Activated CD4-positive, alpha-beta T cell treated with anti-CD3 and anti-CD28 coated beads for 48 hours (primary cell): ENCODE measurements at places on chromosomes 12 and 14.
A peak's percentile ranks its signal among the peaks of the same experiment; 100 is the strongest.

GRCh38 chr12:89450907-89451306 is 73.7 kb downstream of the GALNT4 start:
- no peak for DNase-seq

- DNase-seq: no peak
Observed at GRCh38 chr14:50331596-50331995, 19.5 kb downstream of the DMAC2L start.

DNA sequence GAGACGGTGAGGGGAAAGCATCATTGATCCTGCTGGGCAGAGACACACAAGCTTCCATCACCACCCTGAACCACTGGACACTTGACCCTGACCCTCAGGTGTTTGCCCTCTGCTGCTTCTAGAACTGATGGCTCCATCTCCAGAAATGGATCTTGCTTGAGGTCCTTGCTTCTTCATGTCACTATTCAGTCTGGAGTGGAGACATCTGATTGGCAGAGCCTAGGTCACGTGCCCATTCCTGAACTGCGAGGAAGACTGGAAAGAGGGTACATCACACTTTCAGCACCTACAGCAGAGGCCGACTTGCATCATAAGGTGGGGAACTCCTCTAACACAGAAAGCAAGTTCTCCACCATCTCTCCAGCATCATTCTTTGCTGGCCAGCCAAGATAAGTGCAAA is 106.7 kb upstream of the COCH start:
- DNase-seq: no peak

DNA sequence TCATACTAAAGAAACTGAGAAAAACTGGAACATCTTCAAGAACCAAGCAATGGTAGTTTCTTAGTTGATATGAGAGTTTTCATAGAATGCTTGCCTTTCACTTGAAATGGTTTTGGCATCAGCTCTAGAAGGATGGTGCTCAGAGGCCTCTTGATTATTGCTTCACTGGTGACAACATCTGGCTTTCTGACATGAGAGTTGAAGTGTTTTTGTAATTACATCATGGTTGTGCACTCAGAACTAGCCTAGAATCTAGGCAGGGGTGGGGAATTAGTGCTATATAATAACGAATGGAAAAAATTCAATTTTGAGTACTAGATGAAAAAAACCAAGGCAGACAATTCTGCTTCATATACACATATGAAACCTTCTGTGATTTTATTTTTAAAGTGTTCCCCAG is 172.8 kb upstream of the LMNTD1 start:
- DNase-seq: no peak

GRCh38 chr12:69345742-69346141 is 2.4 kb upstream of the LYZ start:
- DNase-seq: no peak

- DNase-seq: peak; percentile 31
Observed at GRCh38 chr12:70719672-70720420, 82.6 kb upstream of the PTPRB start.

DNA sequence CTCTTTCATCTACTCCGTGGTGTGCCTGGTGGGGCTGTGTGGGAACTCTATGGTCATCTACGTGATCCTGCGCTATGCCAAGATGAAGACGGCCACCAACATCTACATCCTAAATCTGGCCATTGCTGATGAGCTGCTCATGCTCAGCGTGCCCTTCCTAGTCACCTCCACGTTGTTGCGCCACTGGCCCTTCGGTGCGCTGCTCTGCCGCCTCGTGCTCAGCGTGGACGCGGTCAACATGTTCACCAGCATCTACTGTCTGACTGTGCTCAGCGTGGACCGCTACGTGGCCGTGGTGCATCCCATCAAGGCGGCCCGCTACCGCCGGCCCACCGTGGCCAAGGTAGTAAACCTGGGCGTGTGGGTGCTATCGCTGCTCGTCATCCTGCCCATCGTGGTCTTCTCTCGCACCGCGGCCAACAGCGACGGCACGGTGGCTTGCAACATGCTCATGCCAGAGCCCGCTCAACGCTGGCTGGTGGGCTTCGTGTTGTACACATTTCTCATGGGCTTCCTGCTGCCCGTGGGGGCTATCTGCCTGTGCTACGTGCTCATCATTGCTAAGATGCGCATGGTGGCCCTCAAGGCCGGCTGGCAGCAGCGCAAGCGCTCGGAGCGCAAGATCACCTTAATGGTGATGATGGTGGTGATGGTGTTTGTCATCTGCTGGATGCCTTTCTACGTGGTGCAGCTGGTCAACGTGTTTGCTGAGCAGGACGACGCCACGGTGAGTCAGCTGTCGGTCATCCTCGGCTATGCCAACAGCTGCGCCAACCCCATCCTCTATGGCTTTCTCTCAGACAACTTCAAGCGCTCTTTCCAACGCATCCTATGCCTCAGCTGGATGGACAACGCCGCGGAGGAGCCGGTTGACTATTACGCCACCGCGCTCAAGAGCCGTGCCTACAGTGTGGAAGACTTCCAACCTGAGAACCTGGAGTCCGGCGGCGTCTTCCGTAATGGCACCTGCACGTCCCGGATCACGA is 2.2 kb downstream of the SSTR1 start:
- no peak for DNase-seq

GRCh38 chr14:104118006-104118844 is 20.2 kb upstream of the KIF26A start:
- DNase-seq: no peak

DNA sequence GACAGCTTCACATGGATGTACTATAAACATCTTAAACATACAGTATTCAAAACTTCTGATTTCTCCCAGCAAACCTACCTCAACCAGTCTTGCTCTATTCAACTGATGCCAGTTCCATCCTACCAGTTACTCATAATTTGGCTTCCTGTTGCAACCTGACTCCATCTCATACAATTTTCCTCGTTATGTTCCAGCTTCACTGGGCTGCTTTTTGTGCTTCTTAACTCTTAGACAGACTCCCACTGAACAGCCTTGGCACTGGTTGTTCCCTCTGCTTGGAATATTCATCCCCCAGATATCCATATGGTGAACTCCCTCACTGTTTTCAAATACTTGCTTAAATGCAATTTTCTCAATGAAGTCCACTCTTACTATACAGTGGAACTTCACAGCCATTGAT is 249.2 kb downstream of the AEBP2 start:
- no peak for DNase-seq

DNA sequence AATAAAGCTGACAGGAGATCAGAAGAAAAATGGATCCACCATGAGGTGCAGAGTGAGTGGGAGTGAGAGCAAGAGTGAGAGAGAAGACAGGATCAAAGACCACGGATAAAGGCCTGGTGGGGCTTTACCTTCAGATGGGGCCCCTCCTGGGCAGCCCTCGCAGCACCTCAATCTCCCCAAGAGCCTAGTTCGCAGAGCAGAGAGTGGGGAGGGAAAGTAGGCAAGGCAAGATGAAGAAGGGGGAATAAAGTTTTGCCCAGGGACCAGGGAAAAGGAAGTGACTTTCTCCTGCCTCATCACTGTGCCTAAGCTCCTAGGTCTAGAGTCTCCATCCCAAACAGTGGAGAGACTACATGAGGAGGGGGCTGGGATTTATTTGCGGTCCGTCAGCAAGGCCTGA is 10.3 kb downstream of the OR10P1 start:
- no peak for DNase-seq

DNA sequence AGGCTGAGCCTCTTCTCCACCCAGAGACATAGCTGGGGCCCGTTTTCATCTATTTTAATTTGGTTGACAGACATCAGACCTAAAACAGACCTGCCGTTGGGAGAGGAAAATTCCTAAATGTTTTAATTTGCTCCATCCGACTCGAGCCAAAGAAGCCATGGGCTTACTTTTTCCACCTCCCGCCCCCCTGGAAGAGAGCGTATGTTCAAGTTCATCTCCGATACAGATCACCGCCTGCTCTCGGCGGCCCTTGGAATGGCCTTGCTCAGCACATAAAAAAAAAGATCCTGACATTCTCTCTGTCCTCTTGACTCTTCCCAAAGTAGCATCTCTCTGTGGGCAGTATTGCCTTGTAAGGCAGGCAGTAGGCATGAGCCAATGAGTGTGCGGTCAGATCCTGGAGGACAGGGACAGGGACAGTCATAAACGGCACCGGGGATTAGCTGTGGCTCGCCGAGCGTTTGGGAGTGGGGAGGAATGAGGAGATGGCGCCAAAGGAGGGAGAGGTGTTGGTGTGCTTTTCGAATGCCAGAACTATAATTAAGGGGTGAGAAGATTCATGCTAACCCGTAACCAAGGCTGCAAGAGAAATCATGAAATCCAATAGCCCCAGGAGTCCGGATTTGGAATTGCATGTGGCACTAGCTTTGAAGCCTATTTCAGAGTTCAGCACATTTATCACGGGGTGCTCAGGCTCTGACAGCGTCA is 47.9 kb upstream of the MEG3 start:
- DNase-seq: no peak

DNA sequence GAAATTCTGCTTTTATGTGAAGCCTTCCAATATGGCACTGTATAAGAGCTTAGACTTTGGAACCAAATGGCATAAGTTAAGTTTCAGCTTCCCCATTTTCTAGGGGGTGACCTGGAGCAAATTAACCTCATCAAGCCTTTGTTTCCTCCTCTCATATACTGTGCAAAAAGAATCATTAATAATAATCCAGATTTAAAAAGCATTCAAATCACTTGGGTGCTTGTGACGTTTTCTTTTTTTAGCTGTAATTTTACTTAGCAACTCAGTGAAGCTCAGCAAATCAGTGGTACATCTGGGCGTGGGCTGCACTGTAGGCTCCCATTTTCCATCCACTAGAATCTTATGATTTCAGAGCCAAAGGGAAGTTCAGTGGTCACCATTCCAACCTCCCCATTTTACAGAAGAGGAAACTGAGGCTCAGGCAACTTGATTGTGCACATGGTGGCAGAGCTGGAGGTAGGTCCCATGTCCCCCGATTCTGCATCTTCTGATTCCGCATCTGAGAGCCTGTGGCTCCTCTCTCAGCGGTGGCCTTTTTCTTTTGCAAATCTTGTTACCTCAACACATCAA is 131.2 kb downstream of the SNAPC1 start:
- DNase-seq: no peak

DNA sequence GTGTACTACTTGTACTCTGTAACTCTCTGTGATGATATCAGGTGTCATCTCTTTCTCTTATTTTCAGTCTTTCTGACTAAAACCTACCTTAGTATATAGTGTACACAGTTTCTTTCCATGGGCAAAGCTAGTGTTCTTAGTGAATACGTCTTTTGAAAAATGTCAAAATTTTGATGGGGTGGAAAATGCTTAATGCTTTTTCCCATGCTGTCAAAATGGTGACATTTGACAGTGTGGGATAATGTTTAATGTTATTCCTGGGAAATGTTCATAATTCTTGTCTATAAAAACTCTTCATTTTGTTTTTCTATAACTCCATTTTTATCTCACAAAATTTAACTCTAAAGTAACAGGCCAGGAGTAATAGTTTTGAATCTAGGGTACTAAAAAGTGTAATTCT is 742.7 kb upstream of the FOXG1 start:
- DNase-seq: no peak

GRCh38 chr12:76399040-76399439 is 50.8 kb upstream of the BBS10 start:
- DNase-seq: no peak

DNA sequence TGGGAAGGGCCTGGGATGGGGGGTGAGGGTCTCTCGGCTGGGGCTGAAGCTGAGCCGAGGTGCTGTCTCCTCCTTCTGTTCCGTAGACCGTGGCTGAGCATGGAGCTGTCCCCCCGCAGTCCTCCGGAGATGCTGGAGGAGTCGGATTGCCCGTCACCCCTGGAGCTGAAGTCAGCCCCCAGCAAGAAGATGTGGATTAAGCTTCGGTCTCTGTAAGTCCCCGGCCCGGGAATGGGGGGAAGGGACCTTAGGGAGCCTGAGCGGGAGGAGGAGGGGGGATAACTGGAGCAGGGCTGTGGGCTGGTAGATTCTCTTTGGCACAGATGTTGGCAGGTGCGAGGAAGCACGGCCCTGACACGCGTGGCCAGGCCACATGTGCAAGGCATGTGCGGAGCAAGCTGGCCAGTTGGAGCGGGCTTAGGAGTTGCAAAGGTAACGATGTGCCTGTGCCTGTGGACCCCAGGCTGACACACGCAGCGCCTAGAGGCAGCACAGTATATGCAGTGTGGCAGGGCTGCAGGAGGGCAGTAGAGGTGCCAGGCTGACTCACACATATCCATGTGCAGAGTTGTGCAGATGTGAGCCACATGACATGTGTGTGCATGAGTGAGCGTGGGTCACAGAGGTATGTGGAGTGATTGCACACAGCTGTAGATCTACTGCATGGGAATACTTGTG is 512 bp downstream of the PDE1B start:
- peak; percentile 65 for DNase-seq

- DNase-seq: no peak
Observed at GRCh38 chr12:80325167-80325959, 118.7 kb upstream of the PTPRQ start.

- DNase-seq: no peak
Observed at GRCh38 chr14:76080025-76080424, 71.7 kb upstream of the GPATCH2L start.

GRCh38 chr12:49061157-49061650 is 610 bp upstream of the KMT2D start:
- DNase-seq: no peak

- peak; percentile 38 for DNase-seq
Observed at GRCh38 chr12:123389560-123390351, 5.8 kb downstream of the KMT5A start.

DNA sequence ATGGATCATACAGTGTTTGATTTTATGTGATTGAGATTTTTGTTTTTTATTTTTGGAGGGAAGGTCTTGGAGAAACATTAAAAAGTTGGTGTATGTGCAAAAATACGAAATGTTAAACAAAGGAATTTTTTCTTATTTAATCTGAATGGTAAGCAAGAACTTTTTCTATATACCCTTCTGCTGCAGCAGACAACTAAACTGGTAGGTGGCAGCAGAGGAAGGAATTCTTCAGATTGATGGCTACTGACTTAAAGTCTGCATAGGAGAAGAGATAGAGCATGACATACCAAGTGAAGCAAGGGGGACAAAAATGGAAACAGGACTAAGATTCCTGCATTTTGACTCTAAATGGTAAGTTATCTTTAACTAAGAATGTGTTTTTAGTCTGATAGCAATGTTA is 42.0 kb upstream of the A2ML1 start:
- no peak for DNase-seq

- peak; percentile 73 for DNase-seq
Observed at GRCh38 chr12:56593909-56594621, 36.1 kb downstream of the BAZ2A start.

GRCh38 chr12:39332661-39333175 is 110.2 kb downstream of the KIF21A start:
- no peak for DNase-seq

- DNase-seq: no peak
Observed at GRCh38 chr12:47775100-47775911, 2.3 kb downstream of the SLC48A1 start.

- no peak for DNase-seq
Observed at GRCh38 chr14:73211251-73212040, 25.9 kb upstream of the PAPLN start.

DNA sequence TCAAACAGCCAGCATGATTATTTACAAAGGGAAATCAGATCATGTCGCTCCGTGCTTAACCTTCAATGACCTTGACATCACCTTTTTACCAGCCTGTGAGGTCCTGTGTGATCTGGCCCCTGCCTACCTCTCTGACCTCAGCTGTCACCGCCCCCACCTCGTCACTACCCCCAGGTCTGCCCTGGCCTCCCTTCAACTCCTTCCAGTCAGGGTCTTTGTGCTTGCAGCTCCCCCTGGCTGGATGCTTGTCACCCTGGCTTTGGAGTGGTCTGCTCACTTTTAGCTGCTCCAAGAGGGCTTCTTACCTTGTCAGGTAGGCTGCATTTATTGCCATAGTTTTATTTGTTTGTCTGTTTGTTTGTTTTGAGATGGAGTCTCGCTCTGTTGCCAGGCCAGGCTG is 8.2 kb upstream of the MAX start:
- DNase-seq: no peak
